ENCODE measurements at places on chromosomes 4 and X.

DNA sequence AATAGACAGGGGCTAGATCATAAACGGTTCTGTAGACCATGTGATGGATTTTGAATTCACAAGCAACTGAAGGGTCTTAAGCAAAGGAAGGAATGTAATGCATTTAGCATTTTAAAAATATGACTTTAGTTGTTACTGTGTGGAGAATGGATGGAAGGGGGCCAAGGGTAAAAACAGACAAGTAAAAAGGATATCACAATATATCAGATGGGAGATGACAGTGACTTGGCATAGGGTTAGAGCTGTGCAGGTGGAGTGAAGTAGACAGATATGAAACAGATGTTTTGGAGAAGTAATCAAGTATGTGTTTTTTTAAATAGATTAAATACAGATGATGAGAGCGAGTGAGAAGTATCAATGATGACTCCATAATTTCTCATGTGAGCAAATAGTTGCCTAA lies 1116.0 kb upstream of the TENM3 start:
- no peak for DNase-seq

DNA sequence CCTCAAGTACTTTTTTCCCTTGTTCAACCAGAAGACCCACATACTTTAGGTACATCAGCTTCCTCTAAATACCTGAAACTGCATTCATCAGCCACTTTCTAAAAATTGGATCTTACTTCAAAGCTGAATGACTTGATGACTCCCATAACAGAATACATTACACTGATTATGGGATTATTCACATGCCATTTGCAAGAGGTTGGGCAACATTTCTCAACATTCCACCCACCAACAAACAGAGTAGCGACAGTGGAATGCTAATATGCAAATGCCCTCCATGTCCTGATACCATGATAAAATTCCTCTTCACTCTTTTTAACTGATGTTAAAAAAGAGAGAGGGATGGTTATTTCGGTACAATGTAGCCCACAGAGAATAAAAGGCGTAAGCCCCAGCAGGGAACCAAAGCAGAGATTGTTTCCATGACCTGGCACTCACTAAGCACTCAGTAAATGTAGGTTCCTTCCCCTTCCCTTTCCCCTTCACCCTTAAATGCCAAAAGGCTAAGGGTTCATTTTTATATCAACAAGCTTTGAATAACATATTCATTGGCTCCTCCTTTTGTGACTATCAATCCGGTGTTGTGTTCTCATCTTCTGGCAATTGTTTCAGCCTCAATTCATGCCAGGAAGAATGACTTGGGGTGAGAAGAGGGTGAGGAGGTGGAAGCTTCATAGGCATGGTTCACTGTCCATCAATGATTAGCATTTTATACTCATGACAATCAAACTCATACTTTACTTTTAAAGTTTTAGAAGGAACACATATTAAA lies 317.2 kb downstream of the DHX15 start:
- DNase-seq = no peak

- no peak for DNase-seq
These were observed 3.4 kb downstream of the HTT-AS start for GRCh38 chr4:3070709-3071500.

DNA sequence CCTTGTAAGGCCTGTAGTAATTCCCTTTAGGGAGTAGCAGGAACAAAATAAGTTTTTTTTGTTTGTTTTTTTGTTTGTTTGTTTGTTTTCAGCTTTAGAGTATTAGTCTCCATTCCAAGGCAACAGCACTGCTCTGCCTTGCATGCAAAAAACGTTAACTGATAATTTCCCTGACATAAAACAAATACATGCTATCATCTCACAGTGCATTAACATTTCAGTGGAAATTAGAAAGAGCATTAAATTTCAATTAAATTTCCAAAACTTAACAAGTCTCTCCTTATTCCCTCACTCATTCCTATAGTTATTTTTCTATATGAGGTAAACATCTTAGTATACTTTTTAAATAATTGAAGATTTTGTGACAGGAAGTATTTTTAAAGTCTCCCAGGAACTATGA lies 378.4 kb upstream of the PCDH7 start:
- no peak for DNase-seq

DNA sequence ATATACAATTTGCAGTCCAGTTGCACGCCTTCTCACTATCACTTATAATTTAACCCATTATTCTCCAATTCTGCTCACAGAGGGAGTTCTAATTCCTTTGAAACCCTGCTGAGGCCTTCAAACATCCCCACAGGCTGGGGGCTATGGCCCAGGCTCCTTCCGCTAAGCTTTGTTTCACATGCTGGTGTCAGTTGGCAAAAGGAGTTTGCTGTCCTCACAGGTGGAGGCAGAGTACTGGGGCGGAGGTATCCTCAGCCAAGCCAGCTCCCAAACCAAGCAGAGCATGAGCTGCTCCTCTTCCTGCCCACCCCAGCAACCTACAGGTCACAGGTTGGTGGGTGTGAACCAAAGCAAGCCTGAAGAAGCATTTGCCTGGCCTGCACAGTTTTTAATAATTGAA lies 21.5 kb downstream of the BTC start:
- no peak for DNase-seq

DNA sequence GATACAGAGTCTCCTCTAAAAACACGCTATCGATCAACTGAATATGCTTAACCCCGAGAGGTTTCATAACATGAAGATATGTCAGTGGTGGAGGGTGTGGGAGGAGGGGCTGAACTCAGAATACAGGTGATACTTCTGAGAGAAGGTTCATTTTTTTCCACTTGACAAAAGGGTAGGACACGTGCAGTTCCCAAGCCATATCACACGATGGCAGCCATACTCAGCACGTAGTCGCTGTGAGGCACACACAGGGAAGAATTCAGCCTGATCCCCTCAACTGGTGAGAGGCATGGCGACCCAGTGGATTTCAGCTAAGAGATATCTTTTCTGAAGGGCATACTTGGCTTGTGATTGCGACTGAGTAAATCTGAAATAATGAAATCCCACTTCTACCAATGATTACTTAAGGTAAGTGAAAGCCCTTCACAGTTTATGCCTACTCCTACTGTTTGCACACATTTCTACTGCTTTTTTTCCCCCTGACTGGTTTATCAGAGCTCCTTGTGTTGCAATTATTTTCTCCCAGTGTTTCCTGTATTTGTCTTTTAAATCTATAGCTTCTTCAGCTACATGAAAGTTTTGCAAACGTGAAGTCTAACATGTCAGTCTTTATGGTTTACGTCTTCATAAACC lies 133.1 kb downstream of the CORIN start:
- no peak for DNase-seq

DNA sequence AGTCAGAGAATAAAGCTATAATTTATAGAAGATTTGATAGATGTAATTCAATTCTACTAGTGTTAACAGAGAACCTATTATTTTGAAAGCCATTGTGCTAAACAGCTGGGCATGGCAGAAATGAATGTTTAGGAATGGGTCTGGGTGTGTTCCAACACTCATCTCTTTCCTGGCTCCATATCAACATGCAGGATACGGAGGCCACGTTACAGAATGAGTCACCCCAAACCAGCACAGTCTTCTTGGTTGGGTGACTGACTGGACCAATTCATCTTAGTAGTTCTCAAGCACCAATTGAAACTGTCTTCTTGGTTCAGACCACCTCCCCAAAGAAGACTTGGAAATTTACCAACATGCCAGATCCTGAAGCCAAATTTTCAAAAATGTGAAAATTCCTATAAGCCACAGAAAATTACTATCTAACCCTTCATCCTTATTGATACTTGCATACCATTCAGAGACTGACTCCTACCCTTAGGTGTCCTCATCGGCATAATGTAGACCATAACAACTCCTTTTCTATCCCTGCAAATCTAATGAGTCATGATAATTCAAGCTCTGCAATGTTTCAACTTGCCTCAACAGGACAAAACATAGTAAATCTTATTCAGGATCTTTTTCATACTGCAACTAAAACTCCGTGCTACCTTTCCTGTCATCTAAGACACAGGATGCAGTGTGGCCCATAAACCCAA lies 52.0 kb upstream of the ATOH1 start:
- DNase-seq = no peak

GRCh38 chrX:68249401-68249831 lies 183.9 kb downstream of the OPHN1 start:
- no peak for DNase-seq

- DNase-seq = no peak
These were observed 22.9 kb downstream of the ADGRA3 start for GRCh38 chr4:22492987-22493386.
